ENCODE measurements at places on chromosomes 11 and 22.

DNA sequence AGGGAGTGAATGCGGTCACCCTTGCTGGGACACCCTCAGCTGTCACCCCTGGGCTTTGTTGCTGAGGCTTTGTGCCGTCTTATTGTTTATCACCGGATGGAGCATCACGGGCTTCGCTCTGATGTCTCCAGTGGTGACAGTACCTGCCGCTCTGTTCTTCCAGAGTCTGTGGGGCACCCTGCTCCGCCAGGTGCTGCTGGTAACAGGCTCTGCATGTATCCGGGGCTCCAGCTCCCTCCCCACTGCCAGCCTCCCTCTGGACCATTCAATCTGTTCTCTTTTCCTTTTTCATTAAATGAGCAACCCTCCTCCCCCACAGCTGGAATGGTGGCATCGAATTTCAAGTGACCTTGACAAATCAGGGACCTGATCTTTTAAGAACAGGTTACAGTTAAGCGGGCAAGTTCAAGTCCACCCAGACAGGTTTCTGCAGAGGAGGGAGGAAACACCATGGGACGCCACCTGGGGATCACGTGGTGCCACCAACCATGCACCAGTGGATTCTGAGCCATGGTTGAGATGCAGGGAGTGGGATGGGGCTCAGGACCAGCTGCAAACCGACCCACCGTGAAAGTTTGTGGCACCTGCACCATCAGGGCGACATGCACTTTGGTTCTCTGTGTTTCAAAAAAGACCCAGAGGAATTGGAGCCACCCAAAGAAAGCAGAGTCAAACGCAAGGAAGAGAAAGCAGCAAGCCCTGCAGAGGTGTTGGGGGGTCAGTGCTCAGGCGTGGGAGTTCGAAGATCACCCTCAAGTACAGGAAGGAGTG lies 89.3 kb downstream of the BCR start:
- DNase-seq, result no peak

DNA sequence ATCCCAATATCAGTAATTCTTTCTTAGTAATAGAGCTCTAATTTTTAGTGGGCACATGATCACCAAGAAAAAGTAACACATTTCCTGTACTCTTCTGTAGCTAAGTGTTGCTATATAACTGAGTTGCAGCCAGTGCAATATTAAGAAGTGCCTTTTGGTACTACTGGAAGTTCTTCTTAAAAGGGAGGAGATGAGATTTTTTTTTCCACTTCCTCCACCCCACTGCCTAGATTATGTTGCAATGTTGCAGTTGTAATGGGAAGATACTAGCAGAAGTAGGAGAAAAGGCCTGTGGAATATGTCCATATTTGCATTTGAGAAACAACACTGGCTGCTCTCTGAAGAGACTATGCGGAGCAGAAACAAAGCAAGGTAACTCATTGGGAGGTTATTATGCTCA lies 280.6 kb upstream of the ANO5 start:
- DNase-seq, result no peak

- DNase-seq, result no peak
Measured at GRCh38 chr22:20951932-20952380, 15.1 kb upstream of the AIFM3 start.

GRCh38 chr11:35554491-35555437 lies 29.3 kb upstream of the PAMR1 start:
- DNase-seq, result no peak

DNA sequence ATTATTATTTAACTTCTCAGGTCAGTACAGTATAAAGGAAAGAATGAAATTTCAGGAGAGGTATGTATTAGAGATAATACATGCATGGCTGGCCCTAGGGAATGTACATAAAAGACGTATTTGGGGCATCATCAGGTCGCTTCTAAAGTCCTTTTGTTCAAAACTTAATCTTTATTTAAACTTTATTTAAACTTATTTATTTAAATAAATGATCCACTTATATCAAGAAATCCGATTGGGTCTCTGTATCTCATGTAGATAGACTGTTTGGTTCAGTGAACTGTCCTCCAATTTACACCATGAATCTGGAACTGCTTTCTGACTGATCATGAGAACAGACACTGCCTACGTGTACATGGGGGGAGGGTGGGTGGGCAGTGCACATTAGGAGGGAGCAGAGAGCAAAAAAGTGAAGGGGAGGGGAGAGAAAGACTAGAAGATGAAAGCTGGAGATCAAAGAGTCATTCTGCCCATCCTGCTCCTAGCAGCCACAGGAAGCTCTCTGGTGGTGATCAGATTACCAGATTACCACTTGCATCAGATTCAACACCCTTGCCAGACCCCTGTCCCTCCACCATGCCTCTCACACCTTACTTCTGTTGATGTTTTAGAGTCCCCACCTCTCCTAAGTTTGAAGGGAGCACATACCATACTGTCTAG lies 92.1 kb upstream of the MTMR2 start:
- no peak for DNase-seq

DNA sequence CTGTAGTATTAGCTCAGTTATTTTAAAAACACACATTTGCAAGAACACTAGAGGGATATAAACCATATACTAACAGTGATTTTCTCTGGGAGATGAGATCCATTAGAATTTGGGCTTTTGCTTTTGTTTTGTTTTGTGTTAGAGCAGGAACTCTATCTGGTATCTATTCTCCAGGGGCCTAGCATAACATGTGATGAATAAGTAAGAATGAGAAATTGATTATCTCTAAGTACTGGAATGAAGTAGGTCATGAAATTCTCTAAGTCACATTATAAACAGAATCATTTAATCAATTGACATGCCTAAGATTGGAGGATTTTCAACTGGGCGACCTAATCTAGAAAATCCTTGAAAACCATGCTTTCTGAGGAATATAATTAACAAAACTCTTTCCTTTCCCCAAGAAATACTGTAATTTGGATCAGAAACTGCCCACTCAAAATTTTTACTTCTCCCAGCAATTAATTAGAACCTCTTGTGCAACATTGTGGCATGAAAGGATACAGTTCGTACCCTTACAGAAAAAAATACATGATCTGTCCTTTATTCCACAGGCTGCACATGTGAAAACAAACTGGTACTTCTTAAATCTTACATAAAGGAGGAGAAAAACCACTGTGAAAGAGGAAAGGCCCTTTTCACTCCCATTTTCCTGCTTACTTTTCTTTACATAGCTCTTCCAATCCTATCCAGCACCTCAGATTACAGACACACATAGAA lies 93.5 kb downstream of the MRTFA start:
- DNase-seq, result no peak

GRCh38 chr22:29074276-29074772 lies 1.5 kb downstream of the KREMEN1 start:
- DNase-seq, result no peak

- no peak for DNase-seq
Measured at GRCh38 chr22:30891443-30891755, 77.2 kb downstream of the MORC2 start.

DNA sequence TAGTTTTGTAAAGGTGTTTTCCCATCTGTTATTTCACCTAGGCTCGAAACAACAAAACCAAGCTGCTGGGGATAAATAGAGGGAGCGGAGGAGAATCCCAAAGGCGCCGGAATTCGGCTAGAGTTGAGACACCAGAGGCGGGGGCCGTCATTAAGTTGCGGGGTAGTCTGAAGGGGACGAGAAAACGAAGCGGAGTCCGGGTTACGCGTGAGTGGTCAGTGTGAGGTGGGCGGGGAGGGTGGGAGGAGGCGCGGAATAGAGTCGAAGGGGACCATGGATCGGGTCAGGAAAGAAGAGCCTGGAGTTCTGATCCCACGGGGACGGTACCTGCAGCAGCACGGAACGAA lies 361 bp downstream of the SRPRA start:
- DNase-seq, result peak; percentile 20

DNA sequence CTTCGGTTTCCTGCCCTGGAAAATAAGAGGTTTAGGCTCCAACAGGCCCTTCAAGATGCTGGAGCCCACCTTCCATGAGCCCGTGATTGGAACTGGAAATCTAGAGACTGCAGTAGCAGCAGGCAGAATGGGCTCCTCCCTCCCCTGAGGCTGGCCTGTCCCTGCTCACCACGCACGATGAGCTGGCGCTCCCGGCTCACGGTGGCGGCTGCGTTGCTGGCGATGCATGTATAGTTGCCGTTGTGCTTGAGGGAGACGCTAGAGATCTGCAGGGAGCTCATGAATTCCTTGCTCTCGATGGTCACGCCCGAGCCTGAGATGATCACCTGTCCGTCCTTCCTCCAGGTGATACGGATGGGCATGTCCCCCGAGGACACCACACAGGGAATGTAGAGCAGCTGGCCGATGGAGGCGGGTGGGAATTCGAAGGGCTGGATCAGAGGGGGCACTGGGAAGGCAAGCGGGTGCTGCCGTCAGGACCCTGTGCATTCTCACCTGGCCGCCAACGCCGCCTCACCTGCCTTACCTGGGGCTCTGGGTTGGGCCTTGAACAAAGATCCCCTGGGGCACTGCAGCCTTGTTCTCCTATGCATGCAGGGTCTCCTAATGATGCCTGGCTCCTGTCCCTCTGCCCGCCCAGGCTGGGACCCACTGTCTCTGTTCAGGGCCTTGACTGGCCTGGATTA lies 177.8 kb downstream of the CEP164 start:
- DNase-seq, result no peak

DNA sequence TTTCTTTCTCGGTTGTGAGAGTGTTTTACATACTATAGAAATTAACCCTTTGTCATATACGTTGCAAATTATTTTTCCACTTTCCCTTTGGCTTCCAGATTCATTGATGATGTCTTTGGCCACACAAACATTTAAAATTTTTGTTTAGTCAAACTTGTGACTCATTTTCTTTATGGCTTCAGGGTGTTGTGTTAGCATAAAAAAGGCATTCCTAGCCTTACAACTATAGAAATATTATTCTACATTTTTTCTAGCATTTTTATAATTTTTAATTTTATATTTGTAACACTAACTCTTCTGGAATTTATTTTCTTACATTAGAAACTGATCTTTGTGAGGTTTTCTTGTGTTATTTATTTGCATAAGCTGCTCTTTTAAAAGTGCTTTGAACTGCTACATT lies 12.1 kb downstream of the GRIA4 start:
- DNase-seq, result no peak

GRCh38 chr11:30316237-30316636 lies 6.7 kb upstream of the ARL14EP start:
- no peak for DNase-seq

- DNase-seq, result no peak
Measured at GRCh38 chr11:68974421-68975194, 6.2 kb downstream of the MRGPRD start.

DNA sequence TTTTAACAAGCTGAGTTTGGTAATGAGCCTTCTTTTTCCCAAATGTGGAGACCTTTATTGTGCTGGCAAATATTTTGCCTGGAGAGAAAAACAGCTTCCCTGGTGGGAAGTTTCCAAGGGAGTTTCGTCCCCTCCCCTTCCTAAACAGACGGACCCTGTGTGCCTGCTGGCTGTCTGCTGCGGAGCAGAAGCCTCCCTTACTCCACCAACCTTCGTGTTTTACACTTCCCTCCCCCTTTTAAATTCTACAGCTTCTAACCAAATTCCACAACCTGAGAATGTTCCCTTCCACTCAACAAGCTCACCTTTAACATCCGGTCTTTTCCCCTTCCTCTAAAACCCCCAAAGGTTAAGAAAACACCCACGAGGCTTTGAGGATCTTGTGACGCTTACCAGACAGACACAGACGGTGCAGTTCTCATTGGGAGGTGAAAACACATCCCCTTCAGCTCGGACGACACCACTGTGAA lies 17.1 kb downstream of the VWCE start:
- DNase-seq, result no peak

DNA sequence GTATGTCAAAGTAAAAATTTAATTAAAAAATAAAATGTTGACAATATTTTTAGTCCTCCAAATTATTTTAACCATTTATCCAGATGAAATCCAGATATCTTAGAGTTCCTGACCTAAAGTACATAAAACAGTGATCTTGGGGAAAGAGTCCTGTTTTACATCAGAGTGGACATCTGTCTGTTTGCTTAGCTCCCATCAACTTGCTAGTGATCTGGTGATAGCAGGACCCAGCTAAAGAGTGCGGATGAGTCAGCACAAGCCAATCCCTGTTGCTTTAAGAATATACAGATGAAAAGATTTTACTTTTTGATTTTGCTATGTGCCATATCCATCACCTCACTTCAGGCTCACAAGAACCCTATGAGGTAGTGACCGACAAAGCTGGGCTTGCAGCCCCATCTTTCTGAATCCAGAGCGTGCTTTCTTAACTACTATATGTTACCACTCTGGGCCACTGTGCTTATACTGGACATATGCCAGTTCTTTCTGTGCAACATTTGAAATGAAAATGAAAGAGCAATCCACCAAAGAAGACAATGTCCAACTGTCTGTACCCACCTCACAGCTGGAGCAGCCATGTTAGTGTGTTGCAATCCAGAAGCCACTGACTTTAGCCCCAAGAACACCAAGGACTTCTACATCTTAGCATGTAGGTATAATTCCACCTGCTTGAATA lies 167.6 kb upstream of the SESN3 start:
- DNase-seq, result no peak

- peak; percentile 93 for DNase-seq
Measured at GRCh38 chr22:39528681-39529486, 3.7 kb downstream of the RPS19BP1 start.

GRCh38 chr11:64378335-64378880 lies 19.4 kb downstream of the RPS6KA4 start:
- DNase-seq, result no peak

- DNase-seq, result no peak
Measured at GRCh38 chr11:44580701-44581100, 15.2 kb downstream of the CD82 start.

GRCh38 chr11:91244912-91245311 lies 979.7 kb upstream of the FAT3 start:
- no peak for DNase-seq

DNA sequence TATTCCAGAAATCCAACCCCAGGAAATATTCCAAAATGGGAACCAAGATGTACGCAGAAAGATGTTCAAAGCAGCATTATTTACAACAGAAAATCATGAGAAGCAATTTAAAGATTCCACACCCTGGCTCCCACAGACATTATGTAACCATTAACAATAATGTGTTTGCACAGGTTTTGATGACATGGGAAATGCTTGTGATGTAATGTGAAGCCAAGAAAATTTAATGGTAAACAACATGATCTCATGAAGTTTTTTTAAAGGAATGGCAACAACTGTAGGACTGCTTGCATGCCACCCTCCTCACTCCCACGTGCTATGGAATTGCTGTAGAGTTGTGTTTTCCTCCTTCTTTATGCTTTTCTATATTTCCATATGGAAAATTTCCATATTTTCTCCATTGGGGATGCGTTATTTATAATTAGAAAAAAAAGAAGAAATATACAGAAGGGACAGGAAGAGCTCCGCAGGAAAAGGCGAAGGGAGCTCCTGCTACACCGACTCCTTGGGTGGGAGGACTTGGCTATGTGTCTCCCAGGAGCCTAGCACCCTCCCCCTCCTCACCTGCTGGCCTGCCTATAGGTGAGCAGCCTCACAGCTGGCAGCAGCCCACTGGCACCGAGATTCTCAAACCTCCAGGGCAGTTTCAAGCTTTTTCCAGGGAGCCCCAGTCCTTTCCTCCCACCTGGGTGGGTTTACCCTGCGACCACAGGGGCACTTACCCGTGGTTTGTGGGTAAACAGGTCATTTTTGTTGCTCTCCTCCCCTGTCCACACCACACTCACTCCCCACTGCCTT lies 20.9 kb downstream of the LRFN4 start:
- DNase-seq, result no peak

GRCh38 chr22:48365386-48365785 lies 1462.3 kb downstream of the BRD1 start:
- no peak for DNase-seq

GRCh38 chr11:67165623-67166022 lies 46.6 kb downstream of the KDM2A start:
- no peak for DNase-seq

GRCh38 chr11:121304759-121305158 lies 12.2 kb downstream of the SC5D start:
- no peak for DNase-seq
